ENCODE measurements at places on chromosomes 12 and 14.

GRCh38 chr12:120264086-120264903, 1.2 kb downstream of the PXN start:
- DNase-seq = no peak

DNA sequence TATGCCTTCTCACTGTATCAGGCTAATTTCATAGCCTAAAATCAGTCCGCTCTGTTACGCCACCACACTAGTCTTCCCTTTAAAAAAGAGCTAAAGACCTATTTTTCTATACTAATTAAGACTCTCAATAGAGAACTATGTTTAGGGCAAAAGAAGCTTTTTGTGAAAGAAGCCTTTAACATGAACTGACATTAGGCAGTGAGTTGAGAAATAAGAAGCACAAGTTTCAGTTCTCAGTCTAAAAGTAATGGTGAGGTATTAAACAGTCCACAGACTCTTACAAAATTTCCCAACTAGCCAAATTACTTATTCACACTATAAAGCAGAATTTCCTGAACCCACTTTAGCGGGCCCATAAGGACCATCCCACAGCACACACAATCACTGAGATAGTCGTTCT, 93.7 kb downstream of the SOX5 start:
- DNase-seq = no peak

GRCh38 chr12:132525833-132526455, 36.0 kb downstream of the FBRSL1 start:
- no peak for DNase-seq

DNA sequence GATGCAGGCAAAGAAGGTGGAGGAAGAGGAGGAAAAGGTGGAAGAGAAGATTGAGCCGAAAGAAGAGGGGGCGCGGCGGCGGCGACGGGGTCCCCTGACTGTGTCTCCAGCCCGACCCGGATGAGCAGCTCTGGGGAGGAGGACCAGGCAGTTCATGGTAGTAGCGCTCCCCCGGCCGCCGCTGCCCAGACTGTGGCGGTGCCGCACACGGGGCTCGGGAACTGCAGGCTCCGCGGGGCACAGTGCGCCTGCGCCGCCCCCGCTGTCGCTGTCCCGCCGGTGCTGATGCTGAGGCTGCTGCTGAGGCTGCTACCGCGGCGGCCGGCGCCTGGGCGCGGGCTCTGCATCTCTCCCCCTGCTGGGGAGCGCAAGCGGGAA, at the start of gene KCNH5:
Gene KCNH5 (minus strand): TSS at position 225 of the 378 bp plus-strand sequence. CDS start 272 bp downstream, outside the sequence.
- no peak for DNase-seq

- no peak for DNase-seq
These were observed 121.1 kb downstream of the ANO6 start for GRCh38 chr12:45336762-45337596.

GRCh38 chr14:103078860-103079587, 5.0 kb upstream of the LBHD2 start:
- DNase-seq = no peak

Measured in iPS DF 19.7 (cell line).